ENCODE measurements at places on chromosomes 6 and 20. TPM values are rescaled to one million over a fixed set of nuclear protein-coding genes. Genes with fewer than 3 reads are reported as not detected.

GRCh38 chr6:27312950-27313271, 838 bp upstream of the POM121L2 start:
- no peak for DNase-seq
- H3K4me1 ChIP-seq = no peaks in the 10 kb centered on the region
- H3K4me3 ChIP-seq = peak overlapping the region; percentile 86
- H3K36me3 ChIP-seq = no peaks in the 10 kb centered on the region
- no peak overlapping the region for H3K27ac ChIP-seq
- H3K27me3 ChIP-seq = peaks cover 24% of the 10 kb centered on the region

GRCh38 chr6:8683204-8683603, 247.9 kb upstream of the SLC35B3 start:
- no peaks in the 10 kb centered on the region for H3K4me1 ChIP-seq
- DNase-seq = no peak
- no peaks in the 10 kb centered on the region for H3K36me3 ChIP-seq
- no peaks in the 10 kb centered on the region for H3K27me3 ChIP-seq
- H3K27ac ChIP-seq = no peak overlapping the region

The FAXC gene
- total RNA-seq = 17.2 TPM

GRCh38 chr6:69789578-69789977, 7.2 kb downstream of the LMBRD1 start:
- H3K4me3 ChIP-seq = no peak overlapping the region
- no peak for DNase-seq
- H3K27me3 ChIP-seq = no peaks in the 10 kb centered on the region
- peaks cover 4% of the 10 kb centered on the region for H3K4me1 ChIP-seq
- no peak overlapping the region for H3K27ac ChIP-seq

The C20orf204 gene
- 1.3 TPM for total RNA-seq

DNA sequence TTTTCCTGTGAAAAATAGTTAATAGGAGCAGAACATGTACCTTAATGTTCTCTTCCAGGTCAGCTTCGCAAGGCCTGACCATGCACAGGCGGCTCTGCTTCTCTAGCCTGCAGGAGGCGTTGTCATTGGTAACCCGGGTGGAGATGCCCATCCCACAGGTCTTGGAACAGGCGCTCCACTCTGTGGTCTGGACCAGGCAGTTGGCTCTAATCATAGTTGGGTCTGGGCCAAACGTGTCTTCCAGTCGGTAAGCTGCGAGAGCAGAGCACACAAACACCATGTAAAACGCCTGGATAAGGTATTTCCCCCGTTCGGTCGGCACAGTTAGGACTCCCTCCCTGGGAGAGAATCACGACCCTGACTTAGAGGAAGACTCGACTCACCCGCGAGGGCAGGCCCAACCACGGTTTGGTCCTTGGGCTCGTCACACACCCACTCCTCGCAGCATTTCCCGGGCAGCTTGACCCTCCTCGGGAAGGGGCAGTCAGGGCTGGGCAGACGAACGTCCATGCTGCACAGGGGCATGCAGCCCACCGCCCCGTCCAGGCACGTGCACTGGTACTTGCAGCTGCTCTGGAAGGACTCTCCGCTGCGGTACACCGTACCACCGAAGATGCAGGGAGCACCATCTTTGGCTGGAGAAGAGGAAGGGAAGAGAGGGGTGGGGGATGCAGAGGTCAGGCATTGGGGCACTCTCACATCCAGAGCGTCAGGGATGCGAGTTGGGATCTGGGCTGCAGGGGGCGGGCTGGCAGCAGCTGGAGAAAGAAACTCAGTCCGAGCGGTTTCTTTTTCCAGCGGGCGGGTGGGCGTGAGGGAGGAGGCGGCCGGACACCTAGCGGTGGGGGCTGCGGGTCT, 1.0 kb downstream of the CCN2 start:
- H3K36me3 ChIP-seq = peaks cover 26% of the 10 kb centered on the region
- H3K4me3 ChIP-seq = peak overlapping the region; percentile 88
- no peaks in the 10 kb centered on the region for H3K27me3 ChIP-seq
- peak; percentile 84 for DNase-seq
- peaks cover 14% of the 10 kb centered on the region for H3K4me1 ChIP-seq

- no peak for DNase-seq
- H3K36me3 ChIP-seq = no peaks in the 10 kb centered on the region
- no peaks in the 10 kb centered on the region for H3K4me1 ChIP-seq
- H3K4me3 ChIP-seq = no peak overlapping the region
These were observed 256.6 kb downstream of the KHDC1L start for GRCh38 chr6:72968704-72969103.

DNA sequence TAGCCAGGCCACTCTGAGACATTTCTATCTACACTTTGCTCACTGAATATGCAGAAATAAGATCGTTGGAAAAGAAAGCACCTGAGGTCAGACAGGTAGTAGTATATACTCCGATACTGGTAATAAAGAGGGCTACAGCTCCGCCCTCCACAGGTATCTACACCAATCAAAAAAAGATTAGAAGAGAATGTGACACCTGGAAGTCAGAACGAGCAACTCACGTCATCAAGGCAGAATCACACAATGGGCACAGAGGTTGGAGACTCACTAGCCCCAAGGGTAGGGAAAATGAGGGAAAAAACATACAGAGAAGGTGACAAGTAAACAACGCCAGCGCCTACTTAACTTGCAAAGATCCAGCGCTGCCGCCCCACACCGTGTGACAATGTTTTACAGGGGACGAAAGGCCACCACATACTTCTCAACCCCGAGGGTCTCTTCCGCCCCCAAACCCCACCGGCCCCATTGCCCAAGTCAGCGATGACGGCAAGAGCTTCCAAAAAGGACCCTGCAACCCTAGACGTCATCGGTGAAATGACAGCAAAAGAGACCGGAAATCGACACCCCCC, 653 bp downstream of the LMBRD1 start:
- no peaks in the 10 kb centered on the region for H3K36me3 ChIP-seq
- DNase-seq = peak; percentile 77

The CST1 gene
- total RNA-seq = 1.9 TPM

DNA sequence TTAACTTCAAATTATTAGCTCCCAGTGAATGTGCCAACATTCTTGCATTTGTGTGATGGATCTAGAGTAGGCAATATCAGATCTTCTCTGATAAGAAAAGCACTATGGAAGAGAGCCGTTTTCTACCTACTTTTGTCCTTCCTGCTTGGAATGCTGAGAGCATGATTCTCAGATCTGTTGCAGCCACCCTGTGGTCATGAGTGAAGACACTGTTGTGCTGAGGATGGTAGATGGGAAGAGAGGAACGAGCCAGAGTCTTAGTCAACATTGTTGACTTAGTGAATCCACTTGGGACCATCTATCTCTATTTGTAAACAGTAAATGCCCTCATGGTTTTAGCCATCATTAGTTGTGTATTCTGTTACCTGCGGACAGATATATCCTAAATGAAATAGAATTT, 202.6 kb downstream of the CD109 start:
- H3K4me3 ChIP-seq = no peak overlapping the region
- H3K4me1 ChIP-seq = no peaks in the 10 kb centered on the region
- peaks cover 15% of the 10 kb centered on the region for H3K36me3 ChIP-seq
- no peak for DNase-seq
- H3K27me3 ChIP-seq = no peaks in the 10 kb centered on the region

All from H9 (cell line).